ENCODE measurements at places on chromosomes 5 and 9.

GRCh38 chr5:180673371-180674089 lies 24.1 kb upstream of the FLT4 start:
- DNase-seq = no peak

GRCh38 chr5:82106207-82106606 lies 134.4 kb downstream of the ATG10 start:
- DNase-seq = no peak

DNA sequence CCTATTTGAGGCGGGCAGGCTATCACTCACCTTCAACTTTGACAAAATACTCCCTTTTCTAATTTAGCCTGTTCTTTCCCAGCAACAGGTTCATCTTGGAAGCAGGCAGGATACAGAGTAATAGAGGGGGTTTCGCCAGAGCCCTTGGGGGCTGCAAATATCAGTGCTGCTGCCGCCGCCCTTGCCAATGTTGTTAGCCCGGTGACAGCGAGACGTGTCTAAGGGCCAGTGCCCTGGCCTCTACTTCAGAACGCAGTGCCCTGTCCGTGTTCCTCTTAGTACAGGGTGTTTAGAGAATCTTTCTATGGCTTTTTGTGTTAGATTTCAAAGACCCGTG lies 703 bp downstream of the FAM120AOS start:
- no peak for DNase-seq

DNA sequence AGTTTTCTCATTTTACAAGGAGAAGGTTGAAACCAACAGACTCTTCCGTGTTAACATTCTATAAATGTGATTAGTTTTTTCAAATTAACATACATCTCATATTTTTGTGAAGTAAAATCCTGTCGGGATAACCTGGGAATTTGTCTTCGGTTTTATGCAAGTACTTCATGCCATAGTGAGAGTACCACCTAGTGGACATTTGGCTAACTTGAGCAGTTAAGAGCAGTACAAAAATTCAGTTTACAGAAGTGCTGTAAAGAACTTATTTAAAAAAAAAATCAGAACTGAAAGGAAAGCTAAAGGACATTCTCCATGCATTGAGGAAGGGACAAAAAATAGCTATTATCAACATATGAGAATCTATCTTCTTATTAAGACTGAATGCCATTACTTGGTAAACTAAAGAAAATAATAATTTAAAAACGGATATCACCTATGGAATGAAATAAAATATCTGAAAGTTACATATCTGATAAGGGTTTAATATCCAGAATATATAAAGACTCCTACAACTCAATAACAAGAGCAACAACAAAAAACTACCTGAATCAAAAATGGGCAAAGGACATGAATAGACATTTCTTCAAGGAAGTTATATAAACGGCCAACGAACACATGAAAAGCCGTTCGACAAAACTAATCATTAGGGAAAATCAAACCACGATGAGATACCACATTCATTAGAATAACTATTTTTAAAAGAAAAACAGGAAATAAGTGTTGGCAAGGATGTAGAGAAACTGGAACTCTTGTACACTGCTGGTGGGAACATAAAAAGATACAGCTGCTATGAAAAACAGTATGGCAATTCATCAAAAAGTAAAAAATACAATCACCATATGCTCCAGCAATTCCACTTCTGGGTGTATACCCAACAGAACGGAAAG lies 117.0 kb upstream of the GNA14 start:
- no peak for DNase-seq

DNA sequence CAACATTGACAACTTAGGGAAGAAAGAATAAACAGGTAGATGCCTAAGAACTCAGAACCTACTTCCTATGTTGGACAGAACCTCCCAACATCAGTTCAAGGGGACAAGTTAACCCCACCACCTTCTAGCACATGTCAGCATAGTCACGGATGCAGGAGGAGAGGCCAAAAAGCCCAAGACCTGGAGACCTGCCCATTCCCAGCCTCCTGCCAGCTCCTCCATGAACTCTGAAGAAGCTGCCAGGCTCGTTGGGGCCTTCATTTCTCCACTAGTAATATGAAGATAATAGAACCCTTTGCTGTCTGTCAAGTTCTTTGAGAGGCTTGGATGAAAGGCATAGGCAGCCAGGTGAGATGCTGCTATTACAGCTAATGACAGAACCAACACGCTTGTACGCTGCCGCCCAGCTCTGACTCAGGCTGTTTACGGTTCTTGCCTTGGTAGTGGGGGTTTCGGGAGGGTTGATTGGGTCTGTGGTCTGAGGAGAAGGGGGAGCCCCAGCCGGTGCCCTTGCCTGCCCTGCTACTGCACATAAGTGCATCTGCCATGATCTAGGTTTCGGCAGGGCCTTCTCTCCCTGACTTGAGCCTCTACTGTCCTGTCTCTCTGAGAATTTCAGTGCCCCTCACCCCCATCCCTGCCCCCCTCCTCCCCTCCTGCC lies 82.2 kb downstream of the NRG2 start:
- no peak for DNase-seq

DNA sequence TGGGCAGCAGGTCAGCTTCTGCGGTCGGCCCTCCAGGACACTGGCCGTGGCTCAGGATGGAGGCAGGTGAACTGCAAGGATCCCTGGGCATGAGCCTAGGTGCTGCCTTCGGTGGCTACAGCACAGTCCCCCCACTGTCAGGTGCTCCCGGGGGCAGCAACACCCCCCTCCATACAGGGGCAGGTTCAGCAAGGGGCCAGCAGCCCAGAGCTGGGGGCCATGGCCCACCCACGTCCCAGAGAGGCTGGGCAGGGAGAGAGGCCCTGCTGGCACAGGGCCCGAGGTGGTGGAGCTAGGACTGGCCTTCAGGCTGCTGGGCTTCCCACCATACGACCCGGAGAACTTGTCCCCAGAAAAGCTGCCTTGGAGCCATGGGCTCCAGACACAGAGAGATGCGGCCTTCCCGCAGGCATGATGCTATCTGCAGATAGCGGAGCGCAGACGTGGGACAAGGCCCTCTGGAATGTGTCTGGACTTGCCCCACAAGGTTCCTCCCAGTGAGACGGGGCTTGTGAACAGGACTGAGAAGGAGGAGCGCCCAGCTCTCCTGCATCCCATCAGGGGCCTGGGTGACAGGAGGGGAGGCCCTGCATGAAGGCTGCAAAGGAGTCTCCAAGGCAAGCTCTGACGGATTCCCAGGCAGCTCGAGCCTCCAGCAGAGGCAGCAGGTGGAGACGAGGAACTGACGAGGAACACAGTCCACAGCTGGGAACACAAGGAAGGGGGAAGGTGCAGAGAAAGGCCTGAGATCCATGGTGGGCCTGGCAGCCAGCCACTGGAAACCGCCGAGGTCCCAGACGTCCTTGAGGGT lies 111.1 kb downstream of the VAV2 start:
- no peak for DNase-seq

DNA sequence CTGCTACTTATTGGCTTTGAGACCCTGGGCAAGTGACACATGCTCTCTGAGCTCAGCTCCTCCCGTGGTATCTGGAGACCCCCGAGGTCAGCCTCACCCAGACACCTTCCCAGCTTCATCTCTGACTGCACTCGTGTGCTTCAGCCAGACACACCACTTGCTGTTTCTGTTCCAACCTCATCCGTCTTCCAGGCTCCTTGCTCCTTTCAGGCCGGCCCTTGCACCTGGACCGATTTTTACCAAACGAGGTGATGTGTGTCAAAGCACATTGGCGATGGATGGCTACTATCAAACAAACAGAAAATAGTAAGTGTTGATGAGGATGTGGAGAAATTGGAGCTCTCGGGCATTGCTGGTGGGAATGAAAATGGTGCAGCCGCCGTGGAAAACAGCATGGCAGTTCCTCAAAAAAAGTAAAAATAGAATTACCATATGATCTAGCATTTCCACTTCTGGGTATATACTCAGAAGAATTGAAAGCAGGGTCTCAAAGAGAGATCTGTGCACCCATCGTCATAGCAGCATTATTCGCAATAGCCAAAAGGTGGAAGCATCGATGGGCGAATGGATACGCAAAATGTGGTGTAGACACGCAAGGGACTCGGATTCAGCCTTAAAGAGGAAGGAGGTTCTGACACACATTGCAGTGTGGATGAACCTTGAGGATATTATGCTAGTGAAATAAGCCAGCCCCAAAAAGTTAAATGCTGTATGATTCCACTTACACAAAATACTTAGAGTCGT lies 96.1 kb upstream of the IER5L start:
- no peak for DNase-seq

DNA sequence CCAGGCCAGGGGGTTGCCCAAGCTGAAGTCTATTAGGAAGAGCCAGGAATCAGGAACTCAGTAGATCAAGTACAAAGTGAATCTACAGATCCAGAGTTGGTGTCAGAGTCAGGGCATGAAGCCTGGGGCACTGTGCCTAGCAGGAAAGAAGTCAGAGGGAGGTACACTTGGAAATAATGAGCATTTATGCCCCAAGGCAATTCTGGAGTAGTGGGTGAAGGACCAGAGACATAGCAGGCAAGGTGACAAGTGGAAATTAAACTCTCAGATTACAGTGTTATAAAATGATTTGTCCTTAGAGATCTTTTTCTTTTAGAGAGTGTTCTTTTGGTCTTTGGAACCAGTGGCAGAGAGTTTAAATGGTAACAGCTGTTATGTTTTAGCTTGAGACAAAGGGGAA lies 138.0 kb downstream of the ADAMTSL1 start:
- no peak for DNase-seq

- peak; percentile 47 for DNase-seq
Observed at GRCh38 chr9:137639303-137640051, 20.7 kb downstream of the EHMT1 start.

DNA sequence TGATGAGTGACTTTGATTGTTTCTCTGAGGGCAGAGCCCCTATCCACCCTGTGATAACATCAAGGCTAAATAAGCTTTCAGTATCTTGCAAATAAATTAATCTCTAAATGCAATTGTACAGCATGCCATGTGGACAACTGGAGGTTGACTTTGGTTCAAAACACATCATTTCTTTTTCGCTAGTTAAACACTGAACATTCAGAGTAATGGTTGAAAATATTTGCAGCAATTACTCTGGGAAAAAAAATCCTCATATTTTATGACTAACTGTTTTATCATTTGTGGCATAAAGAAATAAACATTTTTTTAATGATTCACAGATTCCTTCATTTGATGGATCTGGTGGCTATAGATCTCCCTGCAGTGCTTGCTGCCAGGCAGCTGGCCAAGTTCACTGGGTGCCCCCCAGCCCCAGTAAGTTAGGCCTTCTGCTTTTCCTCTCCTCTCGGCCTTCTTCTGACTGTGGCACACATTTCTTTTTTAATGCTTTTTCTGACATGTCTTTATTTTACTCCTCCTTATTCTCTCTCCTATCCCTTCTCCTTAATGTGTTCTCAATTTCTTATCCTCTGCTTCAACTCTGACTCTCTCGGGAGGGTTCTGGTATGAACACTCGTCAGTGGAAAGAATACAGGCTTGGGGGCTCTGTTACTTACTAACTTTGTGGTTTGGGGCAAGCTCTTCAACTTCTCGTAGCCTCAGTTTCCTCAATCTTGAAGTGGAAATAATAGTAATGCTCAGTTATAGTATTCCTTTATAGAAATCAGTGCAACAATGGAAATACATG lies 69.6 kb downstream of the ADAMTSL1 start:
- no peak for DNase-seq

GRCh38 chr5:170508660-170509347 lies 5.0 kb downstream of the KCNIP1 start:
- no peak for DNase-seq

DNA sequence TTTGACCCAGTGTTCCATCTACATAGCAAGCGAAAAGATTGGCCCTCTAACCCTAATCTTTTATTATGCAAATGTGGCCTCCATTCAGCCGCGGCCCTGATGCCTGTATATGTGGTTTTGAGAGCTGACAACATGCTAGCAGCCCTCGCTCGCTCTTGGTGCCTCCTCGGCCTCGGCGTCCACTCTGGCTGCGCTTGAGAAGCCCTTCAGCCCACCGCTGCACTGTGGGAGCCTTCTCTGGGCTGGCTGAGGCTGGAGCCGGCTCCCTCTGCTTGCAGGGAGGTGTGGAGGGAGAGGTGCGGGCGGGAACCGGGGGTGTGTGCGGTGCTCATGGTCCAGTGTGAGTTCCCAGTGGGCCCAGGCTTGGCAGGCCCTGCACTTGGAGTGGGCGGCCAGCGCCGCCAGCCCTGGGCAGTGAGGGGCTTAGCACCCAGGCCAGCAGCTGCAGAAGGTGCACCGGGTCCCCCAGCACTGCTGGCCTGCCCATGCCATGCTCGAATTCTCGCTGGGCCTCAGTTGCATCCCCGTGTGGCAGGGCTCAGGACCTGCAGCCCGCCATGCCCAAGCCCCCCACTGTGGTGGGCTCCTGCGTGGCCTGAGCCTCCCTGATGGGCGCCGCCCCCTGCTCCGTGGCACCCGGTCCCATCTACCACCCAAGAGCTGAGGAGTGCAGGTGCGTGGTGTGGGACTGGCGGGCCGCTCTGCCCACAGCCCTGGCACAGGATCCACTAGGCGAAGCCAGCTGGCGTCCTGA lies 757.5 kb upstream of the CTNND2 start:
- DNase-seq = no peak

- no peak for DNase-seq
Observed at GRCh38 chr5:68886814-68887213, 207.0 kb upstream of the SLC30A5 start.

DNA sequence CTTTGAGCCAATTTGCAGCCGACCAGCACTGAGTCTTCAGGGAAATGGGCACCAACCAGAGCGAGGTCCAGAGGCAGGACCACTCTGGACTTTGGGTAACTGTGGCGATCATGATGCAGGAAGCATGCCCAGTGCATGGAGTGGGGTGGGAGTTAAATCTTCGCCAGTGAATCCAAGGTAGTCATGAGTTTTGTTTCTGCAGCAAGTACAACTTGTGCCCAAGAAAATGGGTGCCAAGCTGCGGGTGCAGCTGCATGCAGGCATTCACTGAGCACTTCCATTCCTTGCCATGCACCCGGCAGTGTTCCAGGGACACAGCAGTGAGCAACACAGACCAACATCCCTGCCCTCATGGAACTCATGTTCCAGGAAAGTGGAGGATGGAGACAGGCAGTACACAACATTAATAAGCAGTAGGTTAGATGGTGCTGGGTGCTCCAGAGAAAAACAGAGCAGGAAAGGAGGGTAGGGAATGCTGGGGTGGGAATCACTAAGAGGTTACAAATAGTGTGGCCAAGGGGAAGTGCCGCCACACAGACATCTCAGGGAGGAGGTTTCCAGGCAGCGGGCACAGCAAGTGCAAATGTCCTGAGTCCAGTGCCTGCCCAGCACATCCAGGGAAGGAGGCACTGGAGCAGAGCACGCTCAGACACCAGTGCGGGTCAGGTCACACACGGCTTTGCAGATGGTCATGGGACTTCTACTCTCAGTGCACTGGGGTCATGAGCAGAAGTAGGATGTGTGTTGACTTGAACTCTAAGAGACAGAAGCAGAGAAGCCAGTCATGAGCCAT lies 48.2 kb upstream of the LMX1B start:
- no peak for DNase-seq

Data from CD4-positive, alpha-beta T cell (primary cell).